ENCODE measurements at places on chromosomes 7 and 10. TPM values are rescaled to one million over a fixed set of nuclear protein-coding genes. Genes with fewer than 3 reads are reported as not detected.

The CRYGN gene
- total RNA-seq, result not detected

DNA sequence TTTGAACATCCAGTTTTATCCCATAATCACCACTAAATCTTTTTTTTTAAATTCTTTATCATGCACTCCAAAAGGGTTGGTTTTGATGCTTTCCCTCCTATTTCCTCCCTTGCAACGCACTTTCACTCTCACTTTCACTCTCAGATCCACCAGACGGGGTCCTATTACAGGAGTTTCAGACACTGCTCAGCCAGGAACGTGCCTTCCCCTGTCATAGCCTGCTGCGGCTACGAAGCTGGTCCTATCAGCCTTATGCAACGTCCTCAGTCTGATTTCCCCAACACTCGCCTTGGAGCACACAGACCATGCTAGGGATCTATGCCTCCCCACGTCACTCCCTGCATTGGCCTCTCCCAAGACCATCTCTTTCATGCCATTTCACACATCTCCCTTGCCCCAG is 23.4 kb downstream of the ZPBP start:
- no peak for DNase-seq

- DNase-seq, result no peak
Measured at GRCh38 chr10:88803641-88804040, 1.1 kb downstream of the LIPM start.

The GDI2 gene
- 522 TPM for total RNA-seq

DNA sequence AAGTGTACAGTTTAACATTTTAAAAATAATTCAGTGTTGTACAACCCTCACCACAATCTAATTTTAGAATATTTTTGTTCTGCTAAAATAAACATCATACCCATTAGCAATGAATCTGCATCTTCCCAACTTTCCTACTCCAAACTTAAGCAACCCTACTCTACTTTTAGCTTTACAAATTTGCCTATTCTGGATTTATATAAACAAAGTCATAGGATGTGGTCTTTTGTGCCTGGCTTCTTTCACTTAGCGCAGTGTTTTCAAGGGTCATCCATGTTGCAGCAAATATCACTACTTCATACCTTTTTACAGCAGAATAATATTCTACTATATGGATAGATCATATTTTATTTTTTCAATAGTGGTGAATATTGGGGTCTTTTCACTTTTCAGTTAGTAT is 18.9 kb downstream of the CALML3 start:
- no peak for DNase-seq

The SH3PXD2A gene
- total RNA-seq, result 2.6 TPM

DNA sequence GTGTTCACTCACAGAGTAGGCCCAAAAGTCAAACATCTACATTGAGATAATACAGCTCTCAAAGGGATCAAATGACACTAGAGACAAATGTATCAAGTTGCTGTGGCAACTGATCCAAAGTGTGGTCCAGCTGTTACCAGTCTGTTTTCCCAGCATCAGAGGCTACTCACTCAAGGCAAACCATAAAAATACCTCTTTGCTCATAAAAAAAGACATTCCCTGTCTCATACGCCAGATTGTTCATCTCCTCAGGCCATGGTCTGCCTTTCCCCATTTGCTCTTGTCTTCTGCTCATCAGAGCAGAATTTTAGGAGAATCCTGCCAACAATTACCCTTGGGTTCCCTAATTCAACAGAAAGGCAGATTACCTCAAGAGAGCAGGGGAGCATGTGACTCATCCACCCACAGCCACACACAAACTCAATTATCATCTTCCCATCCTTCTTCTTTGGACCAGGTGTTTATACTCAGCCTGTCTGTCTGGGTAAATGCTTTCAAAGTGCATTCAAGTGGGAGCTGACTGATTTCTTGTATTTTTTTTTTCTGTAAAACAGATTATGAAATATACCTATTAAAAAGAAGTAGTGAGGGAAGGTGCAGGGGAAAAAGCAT is 226.5 kb upstream of the HPS1 start:
- no peak for DNase-seq

GRCh38 chr7:47672977-47673381 is 91.1 kb upstream of the TNS3 start:
- no peak for DNase-seq

DNA sequence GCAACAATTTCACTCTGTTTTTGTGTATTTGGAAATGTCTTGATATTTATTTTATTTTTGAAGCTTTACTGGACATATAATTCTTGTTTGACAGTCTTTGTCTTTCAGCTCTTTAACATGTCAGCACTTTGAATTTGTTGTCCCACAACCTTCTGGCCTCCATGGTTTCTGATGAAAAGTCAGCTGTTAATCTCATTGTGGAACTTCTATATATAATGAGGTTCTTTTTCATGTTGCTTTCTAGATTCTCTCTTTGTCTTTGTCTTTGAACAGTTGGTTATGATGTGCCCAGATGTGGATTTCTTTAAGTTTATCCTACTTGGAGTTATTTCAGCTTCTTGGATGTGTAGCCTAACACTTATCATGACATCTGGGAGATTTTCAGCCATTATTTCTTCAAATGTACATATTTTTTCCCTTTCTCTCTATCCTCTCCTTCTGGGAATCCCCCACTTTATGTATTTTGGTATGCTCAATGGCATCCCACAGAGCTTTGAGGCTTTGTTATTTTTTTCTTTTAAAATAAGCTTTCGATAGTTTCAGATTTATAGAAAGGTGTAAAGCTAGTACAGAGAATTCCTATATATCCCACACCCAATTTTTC is 9.5 kb upstream of the LMTK2 start:
- no peak for DNase-seq

DNA sequence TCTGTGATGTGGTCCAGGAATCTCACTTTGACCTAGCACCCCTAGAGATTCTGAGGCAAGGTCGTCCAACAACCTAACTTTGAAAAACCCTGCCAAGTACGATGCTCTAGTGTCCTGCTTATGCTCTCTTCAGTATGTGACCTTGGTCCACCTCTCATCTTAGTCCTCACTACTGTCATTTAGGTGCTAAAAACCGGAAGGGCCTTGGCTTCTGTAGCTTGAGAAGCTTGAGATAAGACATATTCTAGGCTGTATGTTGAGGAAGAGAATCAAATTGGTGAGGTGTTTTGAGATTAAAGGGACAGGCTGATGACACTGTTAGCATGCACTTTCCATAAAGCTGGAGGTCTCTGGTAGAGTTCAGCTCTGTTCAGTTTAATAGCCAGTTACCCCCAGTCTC is 57.0 kb upstream of the MTPN start:
- no peak for DNase-seq

- DNase-seq, result no peak
Measured at GRCh38 chr10:110226926-110227641, 19.7 kb downstream of the MXI1 start.

All from dermis microvascular lymphatic vessel endothelial cell (primary cell).